Posterior vena cava (tissue), 2 donors: ENCODE measurements at places on chromosomes 16 and 17. TPM values are rescaled to one million over a fixed set of nuclear protein-coding genes. Genes with fewer than 3 reads are reported as not detected.

DNA sequence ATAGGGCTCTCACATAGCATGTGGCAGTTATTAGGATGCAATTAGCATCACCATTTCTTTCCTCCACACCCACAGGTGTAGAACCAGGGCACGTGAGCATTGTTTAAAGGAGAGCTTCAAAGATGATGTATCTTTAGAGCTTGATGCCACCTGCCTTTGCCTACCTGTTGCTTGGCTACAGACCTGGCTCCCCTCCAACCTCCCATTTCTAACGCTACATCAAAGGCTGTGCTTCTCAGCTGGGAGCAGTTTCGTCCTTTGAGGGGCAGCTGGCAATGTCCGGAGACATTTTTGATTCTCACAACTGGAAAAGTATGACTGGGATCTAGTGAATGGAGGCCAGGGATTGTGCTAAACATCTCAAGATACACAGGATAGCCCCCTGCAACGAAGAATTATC lies 78.5 kb upstream of the CLEC3A start:
- DNase-seq, result no peak

- DNase-seq, result no peak
Measured at GRCh38 chr17:63356337-63356757, 89.8 kb downstream of the CYB561 start.

DNA sequence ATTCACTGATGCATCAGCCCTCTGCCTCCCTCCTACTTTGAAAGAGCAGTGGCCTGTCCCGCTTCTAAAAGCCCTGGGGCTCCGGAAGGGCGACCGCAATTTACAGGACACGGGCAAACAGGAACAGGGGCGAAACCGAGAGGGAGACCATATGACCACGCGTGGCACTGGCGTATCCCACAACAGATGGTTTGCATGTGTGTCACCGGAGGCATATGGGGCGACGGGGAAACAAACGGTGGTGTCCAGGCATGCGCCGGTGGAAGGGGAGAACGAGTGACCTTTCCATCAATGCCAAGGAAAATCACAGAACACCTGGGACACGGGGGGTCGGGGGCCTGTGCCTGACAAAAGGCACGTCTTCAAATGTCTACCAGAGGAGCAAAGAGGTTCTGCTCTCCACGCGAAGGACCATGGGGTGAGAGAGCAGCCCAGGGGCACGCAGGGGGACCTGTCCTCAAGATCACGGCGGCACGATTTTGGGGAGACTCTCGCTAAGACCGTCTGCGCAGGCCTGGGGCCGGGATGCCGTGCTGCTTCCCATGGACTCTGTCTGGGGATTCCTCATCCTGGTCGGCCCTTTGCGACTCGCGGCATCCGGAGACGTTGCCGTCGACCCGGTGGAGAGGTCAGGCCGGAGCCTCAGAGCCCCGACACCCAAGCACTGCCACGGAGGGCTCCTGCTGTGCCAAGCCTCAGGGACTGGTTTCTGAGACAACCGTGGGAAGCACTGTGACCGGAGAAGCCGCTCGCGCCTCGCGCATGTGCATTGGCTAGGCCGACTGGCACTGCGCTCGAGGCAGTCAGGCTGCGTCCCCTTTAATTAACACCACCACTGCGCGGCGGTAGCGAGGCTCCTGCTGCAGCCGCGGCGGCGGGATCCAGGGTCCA lies 12.8 kb upstream of the KCNJ18 start:
- peak; percentile 78 for DNase-seq

DNA sequence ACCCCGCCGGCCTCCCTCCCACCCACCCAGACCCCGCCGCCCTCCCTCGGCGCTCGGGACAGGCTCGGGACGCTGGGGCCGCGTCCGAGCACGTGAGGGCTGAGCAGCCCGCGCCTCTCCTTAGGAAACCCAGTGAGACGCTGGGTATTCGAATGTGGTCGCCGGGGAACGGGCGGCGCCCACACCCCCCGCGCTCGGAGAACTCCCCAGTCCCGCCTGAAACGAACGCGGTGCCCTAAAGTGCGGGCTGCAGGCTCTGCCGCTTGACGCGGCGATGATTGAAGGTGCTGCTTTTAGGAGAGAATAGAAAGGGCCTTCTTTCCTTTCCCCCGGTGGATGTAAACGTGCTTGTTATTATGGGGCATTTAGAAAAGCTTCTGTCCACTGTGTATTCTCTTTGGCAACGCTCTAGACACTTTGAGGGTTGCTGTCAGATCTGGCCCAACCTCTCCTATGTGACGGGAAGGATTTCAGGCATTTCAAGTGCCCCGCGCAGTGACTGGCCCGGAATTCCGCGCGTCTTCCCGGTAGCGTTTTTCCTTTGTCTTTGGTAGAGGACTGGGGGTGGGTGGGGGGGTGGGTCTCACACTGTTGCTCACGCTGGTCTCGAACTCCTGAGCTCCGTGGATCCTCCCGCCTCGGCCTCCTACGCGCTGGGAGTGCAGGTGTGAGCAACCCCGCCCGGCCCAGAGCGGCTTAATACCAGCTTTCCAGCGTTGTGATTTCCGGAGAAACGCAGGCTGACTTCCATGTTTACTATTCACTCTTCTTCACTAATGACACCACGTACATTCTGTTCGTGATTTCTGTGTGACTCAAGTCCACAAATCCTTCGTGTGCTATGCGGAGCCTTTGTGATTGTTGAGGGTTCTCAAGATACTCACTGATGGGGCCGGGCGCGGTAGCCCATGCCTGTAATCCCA lies 21.8 kb upstream of the FOXK2 start:
- peak; percentile 86 for DNase-seq

DNA sequence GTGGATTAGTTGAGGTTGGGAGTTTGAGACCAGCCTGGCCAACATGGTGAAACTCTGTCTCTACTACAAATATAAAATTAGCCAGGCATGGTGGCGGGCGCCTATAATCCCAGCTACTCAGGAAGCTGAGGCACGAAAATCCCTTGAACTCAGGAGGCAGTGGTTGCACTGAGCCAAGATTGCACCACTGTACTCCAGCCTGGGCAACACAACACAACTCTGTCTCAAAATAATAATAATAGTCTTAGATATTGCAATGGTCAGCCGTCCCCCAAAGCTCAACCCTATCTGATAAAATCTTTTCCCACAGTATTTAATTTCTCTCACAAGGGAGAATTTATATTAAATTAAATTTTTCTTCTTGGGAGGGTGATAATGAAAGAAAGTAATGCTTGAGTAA lies 169.6 kb downstream of the XYLT1 start:
- DNase-seq, result no peak

- no peak for DNase-seq
Measured at GRCh38 chr17:44607836-44608690, 48.2 kb upstream of the MEIOC start.

GRCh38 chr17:78665387-78665951 lies 88.3 kb upstream of the DNAH17 start:
- DNase-seq, result no peak

Gene GRIN2A
- 3.2 TPM for total RNA-seq

Gene ZG16
- not detected for total RNA-seq

DNA sequence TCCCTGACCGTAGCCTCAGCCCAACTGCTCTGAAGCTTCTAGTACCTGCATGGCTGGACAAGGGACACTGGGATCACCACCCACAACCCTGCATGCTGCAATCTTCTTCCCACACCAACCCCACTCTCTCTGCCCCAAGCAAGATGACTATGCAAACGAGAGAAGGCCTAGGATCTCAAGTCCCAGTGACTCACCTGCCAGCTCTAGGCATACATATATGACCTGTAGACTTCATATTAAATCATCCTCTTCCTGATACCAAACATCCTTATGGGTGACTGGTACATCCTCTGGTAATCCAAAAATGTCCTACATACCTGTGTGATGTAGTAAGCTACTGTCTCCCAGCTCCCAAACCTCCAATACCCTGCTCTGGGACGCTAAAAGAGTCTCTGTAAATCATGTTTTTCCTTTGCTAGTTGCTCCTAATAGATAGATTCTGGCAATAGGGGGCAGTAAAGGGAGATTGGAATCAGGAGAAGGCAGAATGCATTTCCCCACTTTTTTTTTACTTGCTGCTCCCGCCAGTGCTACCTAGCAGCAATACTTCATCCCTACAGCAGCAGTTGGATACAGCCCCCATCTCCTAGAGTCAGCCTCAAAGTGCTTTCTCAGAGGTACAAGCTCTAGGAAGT lies 43.4 kb upstream of the SOX9 start:
- DNase-seq, result no peak

- DNase-seq, result no peak
Measured at GRCh38 chr16:50498431-50499155, 49.6 kb upstream of the NKD1 start.

- DNase-seq, result no peak
Measured at GRCh38 chr17:34675143-34675542, 95.8 kb downstream of the TMEM132E start.

DNA sequence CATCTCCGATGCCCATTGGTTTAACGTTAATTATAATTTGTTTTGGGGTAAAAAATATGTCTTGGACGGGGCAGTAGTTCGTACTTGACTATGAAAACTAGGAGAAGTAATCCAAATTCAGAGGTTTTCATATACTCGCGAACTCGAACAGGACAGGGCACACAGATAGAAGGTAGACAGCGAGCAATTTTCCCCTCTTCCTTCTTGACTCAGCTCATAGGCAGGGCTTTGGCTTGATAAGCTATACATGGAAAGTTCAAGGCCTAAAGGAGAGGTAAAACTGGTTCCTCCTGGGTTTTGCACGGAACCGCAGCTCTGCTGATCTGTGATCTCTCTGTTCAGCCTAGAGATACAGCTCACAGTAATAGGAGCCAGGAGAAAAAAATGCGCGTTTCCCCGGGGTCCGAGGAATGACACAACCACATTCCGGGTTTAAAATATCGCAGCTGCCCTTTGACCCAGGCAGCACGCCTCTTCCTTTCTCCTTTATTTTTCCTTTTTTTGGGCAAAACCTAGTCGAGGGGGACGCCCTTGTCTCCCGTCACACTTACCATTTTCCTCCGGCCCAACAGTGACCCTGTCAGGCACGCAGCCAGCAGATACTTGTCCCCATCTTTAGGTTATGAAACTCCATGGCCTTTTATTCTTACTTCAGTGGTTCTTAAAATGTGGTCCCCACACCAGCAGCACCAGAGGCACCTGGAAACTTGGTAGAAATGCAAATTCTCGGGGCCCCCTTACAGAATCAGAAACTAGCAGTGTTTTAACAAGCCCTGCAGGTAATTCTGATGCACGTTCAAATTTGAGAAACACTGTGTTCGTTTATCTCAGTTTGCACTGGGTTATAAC lies 1.7 kb upstream of the LASP1 start:
- peak; percentile 93 for DNase-seq

DNA sequence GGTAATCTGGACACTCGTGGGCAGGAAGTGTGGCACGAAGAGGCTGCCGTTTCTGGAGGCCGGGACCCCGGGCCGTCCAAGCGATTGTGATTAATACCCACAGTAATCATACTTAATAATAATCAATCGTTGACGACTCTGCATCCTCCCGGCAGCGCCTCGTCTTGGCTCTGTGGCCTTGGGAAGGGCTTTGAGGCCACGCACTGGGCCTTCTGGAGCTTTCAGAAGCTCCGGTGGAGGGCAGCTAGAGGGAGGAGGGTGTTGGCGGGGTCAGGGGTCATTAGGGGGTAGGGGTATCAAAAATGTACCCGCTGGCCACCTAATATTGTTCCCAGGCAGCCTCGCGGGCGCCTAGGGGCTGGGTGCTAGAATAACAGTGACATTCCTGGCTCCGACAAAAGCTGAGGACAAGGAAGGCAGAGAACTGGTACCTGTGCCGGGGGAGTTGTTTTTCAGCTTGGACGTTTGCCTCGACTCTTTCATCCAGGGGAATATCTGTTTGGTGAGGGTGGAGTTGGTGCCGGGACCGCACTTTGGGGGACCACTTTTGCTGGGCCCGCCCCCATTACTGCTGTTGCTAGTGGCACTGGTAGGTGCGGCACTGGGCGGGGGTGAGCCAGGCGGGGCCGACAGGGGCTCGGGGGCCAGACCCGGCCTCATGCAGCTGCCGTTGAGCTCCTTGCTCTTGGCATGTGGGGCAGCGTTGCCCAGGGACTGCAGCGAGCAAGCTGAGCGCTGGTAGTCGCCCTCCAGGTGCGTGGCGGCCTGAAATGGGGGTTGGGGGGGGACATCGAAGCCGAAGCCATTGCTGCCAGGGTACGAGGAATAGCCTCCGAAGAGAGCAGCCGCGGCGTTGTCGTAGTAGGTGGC lies 6.9 kb upstream of the HOXB2 start:
- DNase-seq, result no peak

DNA sequence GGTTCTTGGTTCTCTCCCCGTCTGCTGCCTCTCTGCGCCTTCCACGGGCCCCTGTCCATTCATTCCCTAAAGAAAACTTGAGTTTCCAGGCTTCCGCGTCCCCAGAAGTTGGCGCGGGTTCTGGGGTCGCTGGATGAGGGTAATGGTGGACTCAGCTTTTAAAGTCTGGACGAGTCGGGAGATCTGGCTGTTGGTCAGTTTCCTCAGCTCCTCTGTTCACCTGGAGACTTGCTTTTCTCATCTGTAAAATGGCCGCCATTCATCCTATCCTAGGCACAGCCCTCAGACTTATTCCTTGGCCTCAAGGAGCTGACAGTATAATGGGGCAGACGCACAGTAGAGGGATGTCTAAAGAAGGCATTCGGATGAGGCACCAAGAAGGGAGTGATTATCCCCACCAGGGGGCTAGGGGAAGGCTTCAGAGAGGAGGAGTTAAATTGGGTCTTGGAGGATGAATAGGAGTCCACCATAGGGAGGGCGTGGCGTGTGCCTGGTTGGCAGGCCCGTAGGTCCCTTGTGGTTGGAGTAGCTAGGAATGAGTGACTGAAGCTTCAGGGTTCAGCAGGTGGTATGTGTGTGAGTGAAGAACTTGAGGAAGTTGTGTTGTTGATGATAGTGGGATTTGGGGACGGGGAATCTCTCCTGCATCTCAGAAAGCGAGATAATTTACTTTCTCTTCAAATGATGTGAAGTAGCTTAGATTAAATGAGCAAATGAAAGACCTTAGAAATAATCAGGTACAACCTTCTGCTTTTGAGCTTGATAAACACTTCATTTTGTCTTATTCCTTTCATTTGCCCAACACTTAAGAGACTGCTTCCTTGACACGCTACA lies 652 bp downstream of the VPS35L start:
- DNase-seq, result no peak

Gene XAF1
- 33.1 TPM for total RNA-seq

DNA sequence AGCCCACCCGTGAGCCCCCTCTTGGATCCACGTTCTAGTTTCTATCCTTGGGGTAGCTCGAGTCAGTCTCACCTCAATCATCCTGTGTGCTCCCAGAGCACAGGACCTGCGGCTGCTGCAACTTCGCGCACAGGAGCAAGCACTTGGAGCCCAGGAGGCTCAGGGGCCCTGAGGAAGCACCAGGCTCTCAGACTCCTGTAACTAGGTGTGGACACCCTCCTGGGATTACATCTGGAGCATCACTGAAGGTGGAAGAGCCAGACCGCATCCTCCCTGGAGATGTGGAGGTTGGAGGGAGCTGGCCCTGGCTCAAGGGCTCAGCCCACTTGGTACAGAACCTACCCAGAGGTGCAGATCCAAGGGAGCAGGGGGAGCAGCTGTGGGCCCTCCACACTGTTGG lies 2.7 kb downstream of the HBQ1 start:
- DNase-seq, result no peak

- no peak for DNase-seq
Measured at GRCh38 chr16:74718741-74719610, 18.3 kb upstream of the MLKL start.
